ENCODE measurements at places on chromosomes 4 and X.

DNA sequence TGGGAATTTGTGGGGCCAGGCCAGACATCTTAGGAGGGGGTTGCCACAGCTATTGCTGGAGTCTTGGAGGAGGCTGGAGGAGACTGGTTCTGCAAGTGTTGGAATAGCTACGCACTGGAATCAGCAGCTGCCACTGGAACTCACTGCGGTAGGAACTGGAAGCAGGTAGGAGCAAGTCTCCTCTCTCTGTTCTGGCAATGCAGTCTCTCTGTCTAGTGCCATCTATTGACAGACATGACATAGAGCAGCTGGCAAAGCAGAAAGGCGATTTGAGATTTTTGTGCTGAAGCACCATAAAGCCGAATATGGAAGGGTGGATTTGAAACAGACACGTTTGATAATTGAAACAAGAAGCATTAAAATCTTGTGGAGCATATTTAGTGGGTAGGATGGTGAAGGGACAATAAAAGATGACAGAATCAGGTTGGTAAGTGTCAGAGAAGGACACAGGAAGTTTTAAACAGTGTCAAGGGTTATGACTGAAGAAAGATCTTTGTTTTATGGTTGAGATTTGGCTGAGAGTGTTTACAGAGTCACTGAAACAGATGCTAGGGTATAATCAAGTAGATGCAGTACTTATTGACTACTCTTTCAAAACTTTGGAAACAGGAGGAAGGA, 23.5 kb upstream of the SYNPO2 start:
- DNase-seq, result no peak

DNA sequence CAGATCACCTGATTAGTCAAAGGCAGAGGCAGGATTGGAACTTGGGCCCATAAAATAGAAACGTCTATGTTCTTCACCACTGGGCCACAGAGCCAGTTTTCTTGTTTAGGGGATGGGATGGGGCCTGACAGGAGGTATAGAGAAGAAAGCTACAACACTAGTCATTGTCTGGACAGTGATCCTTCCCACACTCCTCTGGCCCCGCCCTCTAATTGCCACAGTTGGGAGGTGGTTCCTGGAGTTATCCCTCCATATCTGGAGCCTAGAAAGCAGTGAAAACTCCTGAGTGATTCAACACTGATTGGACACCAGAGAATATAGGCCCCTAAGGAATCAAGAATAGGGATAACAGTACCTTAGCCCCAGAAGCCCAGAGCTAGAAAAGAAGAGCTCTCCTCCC, 22.9 kb downstream of the RASL11B start:
- DNase-seq, result no peak

DNA sequence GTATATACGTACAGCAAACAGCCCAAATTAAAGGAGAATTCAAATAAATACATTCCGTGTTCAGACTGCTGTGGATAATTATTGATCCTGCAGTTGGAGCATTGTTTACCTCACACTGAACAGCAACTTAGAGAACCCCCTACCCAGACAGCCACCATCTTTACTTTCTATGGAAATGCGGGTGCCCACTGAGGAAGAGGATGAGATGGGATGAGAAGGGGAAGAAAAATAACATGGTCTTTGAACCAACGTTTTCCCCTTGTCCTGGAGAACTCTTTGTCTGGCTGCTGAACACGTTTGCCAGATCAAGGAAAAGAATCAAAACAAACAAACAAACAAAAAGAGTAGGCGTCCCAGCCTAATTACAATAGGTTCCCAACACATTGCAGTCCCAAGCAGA, 1.5 kb downstream of the TSPAN5 start:
- no peak for DNase-seq

- DNase-seq, result peak; percentile 8
These were observed 2.0 kb downstream of the MSX1 start for GRCh38 chr4:4861390-4862018.

DNA sequence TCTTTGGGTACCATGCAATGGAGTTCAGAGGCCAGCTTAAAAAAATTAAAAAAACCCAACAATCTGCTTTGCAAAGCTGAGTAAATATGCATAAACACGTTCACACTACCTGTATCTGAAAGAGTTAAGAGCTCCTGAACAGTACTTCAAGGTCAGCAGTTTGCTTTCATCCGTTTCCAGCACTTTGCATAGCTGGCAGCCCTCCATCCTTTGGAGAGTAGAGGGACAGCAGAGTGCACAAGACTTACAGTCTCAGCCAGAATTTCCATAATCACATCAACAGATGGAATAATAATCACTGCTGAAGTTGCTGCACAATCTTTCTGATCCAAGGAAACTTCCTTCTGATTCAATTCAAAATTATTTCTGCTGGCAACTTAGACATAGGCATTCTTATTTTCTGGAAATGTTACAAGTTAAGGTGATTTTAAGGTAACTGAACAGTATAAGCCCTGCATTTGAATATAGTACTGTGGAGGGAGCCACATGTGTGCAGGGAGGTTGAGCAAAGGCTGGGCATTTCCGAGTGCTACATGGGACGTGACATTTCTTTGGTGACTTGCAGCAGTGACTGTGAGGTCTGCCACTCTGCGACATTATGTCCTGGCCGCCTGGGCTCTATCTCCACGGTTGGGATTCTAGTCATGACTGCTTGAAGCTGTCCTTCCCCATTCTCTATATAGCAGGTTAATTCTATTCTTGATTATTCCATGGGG, 73.5 kb upstream of the EMCN start:
- no peak for DNase-seq

GRCh38 chrX:49178537-49178936, 6.8 kb downstream of the PLP2 start:
- DNase-seq, result no peak

DNA sequence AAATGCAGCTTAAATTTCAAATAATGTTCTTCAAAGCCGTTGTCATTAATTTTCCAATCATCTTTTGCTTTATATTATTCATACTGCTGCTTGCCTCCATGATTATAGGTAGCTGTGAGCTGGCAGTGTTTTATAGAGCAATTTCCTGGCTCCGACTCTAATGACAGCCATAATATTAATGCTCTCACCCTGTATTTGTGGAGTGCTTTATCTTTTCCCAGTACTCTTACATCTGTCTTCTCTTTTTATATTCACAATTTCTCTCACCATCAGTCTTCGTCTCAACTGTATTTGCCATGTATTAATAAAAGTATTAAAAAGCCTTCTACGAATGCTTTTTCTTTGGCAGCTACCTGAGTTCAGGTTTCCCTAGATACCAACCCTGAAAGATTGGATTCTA, 21.0 kb downstream of the ATXN3L start:
- no peak for DNase-seq

DNA sequence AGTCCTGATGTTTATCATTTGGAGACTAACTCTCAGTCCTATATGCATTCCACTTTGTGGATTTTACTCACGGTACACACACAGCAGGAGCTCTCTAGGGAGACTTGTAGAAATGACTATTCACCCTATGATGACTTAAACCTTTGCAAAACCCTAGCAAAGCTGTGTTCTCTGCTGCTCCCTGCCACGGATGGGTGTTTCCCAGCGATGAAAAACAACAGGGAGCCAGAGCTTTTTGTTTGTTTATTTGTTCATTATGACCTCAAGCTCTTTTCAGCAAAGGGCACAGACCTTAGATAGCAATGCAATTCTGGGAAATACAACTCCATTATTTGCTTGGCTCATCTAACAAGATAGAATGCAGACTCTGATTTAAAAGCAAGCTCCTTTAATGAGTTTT, 156.6 kb downstream of the GRIA3 start:
- DNase-seq, result no peak

DNA sequence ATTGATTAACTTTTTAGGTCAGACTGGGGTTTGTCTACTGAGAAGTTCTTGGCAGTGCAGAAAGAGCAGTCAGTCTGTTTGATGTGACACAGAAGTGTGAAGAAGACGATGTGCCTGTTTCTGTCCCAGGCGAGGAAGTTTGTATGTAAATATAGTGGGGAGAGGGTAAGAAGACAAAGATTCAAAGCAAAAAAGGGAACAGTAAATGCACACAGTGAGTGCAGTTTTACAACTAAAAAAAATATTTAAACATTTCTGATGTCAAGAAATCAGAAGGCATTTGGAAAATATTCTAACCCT, 264.9 kb downstream of the RAPGEF2 start:
- DNase-seq, result no peak

DNA sequence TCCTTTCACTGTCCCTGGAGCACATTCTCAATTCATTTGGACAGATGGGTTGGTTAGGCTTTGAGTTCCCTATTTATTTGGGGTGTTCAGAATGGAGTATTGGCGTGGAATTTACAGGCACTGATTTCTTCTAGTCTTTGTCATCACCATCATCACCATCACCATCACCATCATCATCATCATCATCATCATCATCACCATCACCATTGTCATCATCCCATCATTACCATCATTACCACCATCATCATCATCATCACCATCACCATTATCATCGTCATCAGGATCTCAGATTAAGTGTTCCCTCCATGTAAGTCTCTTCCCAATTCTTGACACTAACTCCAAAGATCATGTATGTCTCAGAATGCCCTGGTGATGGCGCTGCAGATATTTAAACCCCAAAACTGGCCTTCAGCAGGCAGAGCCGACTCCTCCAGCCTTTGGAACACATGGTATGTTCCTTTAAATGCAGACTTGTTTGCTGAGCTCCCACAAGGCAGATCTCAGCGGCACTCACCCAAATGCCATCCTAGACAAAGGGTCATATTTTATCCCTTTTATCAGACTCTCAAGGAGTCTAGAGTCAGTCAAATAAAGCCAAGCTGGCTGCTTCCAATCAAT, 19.8 kb upstream of the FAM9A start:
- no peak for DNase-seq

GRCh38 chr4:28350485-28350884, 1489.8 kb downstream of the STIM2 start:
- DNase-seq, result no peak

DNA sequence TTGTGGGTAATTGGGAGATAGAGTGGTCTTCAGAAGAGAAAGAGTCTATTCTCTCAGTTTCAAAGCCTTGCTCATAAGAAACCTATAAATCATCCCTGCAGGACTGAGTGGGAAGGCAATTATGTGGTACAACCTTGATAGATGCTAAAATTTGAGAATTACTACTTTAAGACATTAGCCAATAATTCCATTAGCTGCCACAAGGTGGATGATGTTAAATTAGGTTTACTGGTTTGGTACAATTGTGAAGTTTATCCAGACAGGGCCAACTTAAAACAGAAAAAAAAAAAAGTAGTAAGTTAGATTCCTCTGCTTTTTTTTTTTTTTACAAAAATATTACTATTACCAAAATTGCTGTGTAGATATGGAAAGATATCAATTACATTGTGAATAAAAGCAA, 73.2 kb upstream of the AMOT start:
- DNase-seq, result no peak

DNA sequence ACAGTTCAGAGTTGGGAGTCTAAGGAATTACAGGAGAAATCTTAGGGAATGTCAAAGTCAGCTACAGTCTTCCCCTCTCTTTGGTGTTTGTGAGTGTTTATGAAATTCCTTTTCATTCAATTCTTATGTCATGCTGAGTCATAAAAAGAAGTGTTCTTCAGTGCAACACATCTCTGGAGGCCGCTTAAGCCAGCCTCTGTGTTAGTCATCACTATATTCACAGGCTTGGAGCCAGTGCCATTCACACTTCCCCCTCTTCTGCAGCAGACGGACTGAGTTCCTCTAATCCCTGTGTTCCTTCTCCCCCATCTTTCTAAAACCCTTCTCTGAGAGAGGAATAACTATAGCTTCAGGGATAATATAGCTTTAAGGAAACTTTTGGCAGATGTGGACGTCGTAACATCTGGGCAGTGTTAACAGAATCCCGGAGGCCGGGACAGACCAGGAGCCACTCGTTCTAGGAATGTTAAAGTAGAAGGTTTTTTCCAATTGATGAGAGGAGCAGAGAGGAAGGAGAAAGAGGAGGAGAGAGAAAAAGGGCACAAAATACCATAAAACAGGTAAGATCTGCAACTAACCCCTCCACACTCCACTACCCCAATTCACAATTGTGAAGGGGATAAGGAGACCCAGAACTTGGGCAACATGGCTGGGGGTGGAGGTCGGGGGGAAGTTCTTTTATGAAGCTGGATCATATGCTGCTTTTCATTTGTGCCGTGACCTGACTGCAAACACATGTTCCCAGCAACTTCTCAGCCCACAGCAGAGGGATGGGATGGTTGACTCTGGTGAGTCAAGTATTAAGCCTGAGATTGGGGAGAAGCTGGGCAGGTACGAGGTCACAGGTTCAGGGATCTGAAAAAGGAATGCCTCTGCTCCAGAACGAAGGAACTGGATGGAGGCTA, at the start of gene SRPX2:
Gene SRPX2 (plus strand): TSS at position 244 of the 905 bp plus-strand sequence. CDS start 2,124 bp downstream, outside the sequence.
- DNase-seq, result no peak

GRCh38 chrX:53261355-53261972, 19.9 kb downstream of the IQSEC2 start:
- no peak for DNase-seq

DNA sequence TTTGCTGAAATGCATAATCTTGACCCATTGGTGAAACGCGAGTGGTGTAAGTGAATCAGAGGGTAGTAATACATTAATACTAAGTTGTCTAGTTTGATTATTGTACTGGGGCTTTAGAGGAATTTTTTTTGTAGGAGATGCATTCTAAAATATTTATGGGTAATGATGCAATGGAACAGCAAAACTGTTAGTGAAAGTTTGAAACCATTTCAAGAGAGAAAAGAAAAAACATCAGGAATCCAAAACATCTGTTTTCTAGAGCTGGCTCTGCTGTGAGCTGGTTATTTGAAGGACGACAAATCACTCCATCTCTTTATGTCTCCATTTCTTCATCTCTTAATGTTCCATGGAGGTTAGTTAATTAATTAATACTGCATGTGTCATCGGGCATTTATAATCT, 351.9 kb upstream of the FAT1 start:
- DNase-seq, result no peak

- DNase-seq, result no peak
These were observed 74.0 kb upstream of the TBL1X start for GRCh38 chrX:9390693-9391368.

All from glutamatergic neuron (in vitro differentiated cells).